T-helper 9 cell (primary cell): ENCODE measurements at places on chromosomes 11 and 22.

DNA sequence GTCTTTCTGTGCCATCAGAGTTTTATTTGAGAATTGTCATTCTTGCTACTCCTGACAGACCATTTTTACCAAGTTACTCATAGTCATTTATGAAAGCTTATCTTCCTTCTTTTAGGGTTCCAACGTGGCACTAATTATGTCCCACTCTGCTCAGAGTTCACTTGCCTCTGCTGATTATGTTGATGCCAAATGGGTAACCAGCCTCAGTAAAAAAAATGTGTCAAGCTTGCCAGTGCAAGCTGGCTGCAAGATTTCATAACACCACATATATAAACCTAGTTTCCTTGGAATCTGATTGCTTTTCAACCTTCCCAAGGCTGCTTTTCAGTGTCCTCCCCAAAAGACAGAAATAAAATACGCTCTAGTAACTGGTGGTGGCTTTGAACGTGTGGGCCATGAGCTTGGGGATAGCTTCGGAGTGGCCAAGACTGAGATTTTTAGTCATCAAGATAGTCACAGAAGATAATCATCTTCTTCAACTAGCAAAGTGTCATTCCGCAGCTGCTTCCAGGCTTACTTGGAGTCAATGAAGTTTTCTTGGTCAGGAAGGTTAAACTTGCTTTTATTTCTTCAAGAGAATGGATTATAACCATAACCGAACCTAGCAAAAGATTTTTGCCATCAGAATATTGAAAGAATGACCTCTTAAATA, 29.5 kb upstream of the APOA1 start:
- no peak for DNase-seq

DNA sequence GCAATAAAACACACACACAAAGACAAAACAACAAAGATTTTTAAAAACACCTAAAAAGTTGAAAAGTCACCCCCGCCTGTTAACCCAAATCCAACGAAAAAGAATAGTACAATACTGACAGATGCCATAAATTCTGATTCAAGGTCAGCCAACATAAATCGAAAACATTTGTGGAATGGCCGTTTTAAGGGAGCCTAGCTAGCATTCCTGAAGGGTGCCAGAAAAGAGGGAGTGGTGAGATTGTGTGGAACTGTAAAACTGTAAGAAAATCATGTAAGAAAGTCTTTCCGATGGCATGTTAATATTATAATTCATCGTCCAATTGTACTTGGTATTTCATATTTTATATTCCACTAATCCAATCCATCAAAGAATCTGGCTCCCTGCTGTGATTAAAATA, 75.1 kb downstream of the RAB38 start:
- DNase-seq, result no peak

GRCh38 chr11:119025099-119025473, 5.6 kb downstream of the SLC37A4 start:
- DNase-seq, result no peak

DNA sequence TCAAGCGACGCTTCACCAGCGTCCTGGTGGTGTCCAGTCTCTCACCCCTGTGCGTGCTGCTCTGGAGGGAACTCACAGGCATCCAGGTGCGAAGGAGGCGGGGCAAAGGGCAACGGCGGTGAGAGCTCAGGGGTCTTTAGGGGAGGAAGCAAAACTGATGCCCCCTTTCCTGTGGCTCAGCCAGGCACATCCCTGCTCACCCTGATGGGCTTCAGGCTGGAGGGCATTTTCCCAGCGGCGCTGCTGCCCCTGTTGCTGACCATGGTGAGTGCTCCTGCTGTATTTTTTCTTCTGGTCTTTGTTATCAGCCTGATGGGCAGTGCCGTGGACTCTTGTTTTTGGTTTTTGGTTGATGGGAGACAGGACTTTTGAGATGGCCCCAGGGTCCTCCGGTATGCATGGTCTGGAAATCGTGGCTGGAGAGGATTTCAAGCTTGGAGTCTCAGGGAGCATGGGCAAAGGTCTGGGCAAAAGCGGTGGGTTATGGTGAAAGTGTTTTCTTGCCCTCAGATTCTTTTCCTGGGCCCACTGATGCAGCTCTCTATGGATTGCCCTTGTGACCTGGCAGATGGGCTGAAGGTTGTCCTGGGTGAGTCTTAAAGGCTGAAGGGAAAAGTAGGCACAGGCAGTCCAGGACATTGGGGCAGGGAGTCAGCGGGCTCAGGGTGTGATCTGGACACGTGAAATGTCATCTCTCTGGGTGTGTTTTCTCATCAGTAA, 695 bp downstream of the RCE1 start:
- DNase-seq, result no peak

DNA sequence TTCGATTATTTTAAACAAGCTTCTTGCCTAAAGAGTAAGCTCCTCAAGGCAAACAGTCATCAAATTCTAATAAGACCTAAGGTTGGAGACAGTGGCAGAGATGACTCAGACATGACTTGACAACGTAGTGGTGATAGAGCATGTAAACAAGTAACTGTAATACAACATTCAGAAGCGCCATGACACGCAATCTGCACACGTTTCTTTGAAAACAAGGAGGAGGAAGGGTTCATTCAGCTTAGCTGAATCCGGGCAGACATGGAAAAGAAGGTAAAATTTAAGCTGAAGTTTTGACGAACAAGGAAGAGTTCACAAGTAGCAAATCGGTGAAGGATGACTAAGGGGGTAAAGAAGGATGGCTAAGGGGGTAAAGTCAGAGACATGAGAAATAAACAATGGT, 152.4 kb upstream of the ZC3H12C start:
- no peak for DNase-seq

DNA sequence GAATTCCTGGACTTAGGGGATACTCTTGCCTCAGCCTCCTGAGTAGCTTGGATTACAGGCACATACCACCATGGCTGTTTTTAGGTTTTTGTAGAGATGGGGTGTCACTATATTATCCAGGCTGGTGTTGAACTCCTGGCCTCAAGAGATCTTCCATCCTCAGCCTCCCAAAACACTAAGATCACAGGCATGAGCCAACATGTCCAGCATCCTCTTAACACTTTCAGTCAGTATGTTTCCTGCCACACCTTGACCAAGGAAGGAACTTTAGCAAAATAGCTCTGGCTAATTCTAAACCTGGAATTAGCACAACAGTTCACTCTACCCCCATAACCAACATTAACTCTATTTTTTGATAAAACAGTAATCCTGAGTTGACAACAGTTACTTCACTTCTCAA, 27.2 kb upstream of the DNAJB7 start:
- no peak for DNase-seq

- DNase-seq, result no peak
Observed at GRCh38 chr11:72824811-72825505, 10.7 kb downstream of the ATG16L2 start.

- no peak for DNase-seq
Observed at GRCh38 chr11:108672113-108672512, 7.2 kb downstream of the DDX10 start.

- DNase-seq, result no peak
Observed at GRCh38 chr22:20043057-20043996, 22.4 kb downstream of the TANGO2 start.

- DNase-seq, result no peak
Observed at GRCh38 chr22:26477341-26477731, 6.2 kb downstream of the HPS4 start.

GRCh38 chr11:60951904-60952741, at the start of gene SLC15A3:
Gene SLC15A3, minus strand, starts transcription at chr11:60952176. Its CDS starts 625 bp downstream, at chr11:60951551.
- DNase-seq, result no peak

GRCh38 chr11:129992161-129992944, 10.3 kb downstream of the PRDM10 start:
- peak; percentile 11 for DNase-seq

DNA sequence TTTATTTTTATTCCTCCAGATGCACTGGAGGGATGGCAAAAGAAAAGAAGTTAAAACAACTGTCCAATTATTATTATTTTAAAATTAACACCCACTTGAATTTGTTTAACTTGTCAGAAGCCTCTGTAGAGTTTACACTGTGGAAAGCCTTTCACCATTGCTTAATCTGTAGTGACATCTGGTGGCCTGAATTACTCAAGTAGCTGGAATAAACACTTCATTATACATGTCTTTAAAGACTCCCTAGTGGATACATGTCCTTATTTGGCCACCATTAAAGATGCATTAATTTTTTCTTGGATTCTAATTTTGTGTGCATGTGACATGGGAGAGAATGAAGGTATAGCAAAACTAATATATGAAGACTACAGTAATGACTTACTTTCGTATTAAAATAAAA, 1496.5 kb downstream of the FAM181B start:
- no peak for DNase-seq

DNA sequence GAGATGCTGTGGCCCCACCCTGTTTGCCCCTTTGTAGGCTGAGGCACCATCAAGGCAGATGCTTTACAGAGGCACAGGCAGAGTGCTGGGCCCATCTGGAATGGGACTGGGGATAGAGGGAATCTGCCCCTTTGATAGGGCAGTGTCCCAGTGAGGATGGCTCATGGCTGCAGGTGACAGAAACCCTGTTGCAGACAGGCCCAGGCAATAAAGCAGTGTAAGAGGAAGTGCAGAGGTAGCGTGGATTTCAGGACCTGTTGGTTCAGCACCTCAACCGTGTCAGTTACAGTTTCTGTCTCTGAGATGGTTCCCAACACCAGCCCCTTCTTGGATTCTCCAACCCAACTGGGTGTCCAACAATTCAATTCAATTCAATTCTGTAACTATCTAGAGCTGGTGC, 25.1 kb downstream of the PRDM11 start:
- DNase-seq, result no peak

- DNase-seq, result no peak
Observed at GRCh38 chr11:20248121-20248772, 88.0 kb upstream of the DBX1 start.

GRCh38 chr11:77592727-77593126, 3.0 kb downstream of the AQP11 start:
- DNase-seq, result no peak

GRCh38 chr11:65912845-65913244, 6.0 kb downstream of the C11orf68 start:
- no peak for DNase-seq

DNA sequence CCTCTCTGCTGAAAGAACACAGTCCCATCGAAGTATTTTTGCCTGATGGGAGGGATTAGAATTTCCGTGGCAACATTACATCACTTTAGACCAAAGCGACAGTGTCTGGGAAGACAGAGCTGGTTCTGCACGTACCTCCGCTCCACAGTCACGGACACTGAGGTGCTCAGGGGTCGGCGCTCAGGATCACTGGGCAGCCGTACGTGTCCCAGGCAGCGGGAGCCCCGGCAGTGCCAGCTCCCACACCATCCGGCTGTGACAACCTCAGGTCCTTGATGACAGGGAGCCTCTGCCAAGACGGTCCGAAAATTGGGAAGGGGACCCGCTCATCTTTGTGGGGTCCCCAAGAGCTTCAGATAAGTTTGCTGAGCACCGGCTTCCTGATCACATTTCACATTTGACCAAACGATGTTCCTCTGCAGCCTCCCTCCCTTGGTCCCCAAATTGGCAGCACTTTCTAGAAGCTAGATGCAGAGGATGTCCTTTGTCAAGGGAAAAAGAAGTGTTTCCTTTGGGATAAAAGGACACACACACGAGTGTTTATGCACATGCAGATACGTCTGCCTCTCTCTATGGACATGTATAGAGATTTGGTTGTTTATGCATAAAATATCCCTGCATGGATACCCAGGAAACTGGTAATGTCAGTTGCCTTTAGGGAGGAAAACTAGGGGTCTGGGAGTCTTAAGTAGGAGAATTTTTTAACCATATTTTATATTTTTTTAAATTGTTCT, 61.6 kb upstream of the LINC01488 start:
- no peak for DNase-seq
